Activated CD4-positive, alpha-beta memory T cell treated with anti-CD3 and anti-CD28 coated beads for 36 hours (primary cell): ENCODE measurements at places on chromosomes 11 and 22. TPM values are rescaled to one million over a fixed set of nuclear protein-coding genes. Genes with fewer than 3 reads are reported as not detected.
A peak's percentile ranks its signal among the peaks of the same experiment; 100 is the strongest.

Gene NOX4
- total RNA-seq: not detected

Gene IFITM5
- total RNA-seq: not detected

Gene MFNG
- 101 TPM for total RNA-seq

Gene CSNK2A3
- 2.2 TPM for total RNA-seq

Gene NPTXR
- 2.5 TPM for total RNA-seq

DNA sequence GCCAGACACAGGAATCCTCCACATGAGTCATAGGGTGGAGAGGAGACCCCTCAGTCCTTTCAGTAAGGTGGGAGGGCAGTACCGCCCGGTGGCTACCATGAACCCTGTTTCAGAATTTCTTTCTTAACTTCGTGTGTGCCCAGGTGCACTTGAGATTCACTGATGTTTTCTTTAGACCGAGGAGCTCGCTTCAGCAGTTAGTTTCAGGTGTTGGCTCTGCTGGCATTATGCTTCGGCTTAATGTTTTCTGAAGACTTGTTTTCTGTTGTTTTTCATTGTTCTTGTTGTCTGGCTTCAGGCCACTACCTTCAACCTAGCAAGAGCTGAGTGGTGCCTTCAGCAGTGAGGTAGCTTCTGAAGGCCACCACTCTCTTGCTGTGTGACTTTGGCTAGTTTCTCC lies 71.5 kb downstream of the BMAL1 start:
- H3K4me3 ChIP-seq: no peak overlapping the region
- no peak overlapping the region for H3K27ac ChIP-seq
- peaks cover 11% of the 10 kb centered on the region for H3K36me3 ChIP-seq
- no peak for DNase-seq

DNA sequence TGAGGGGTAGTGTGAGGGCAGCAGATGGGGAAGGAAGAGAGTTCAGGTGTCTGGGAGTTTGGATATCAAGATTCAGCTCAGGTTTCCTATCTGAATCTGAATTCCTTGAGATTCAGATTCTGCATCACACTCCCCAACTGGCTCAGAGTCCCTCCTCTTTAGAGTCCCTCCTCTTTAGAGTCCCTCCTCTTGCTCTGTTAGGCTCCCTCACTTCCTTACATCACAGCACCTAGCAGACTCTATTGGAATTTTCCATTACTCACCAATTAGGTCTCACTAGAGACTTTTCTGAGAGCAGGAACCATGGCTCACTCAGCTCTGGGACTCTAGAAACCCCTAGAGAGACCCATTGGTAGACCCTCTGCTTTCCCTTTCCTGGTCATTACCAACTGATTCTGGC lies 303.4 kb upstream of the SYN3 start:
- no peaks in the 10 kb centered on the region for H3K36me3 ChIP-seq
- no peak for DNase-seq
- H3K4me1 ChIP-seq: no peaks in the 10 kb centered on the region
- no peak overlapping the region for H3K4me3 ChIP-seq
- no peak overlapping the region for H3K27ac ChIP-seq
- no peaks in the 10 kb centered on the region for H3K27me3 ChIP-seq

- H3K27ac ChIP-seq: no peak overlapping the region
- no peak overlapping the region for H3K4me3 ChIP-seq
- peaks cover 3% of the 10 kb centered on the region for H3K4me1 ChIP-seq
- peaks cover 7% of the 10 kb centered on the region for H3K27me3 ChIP-seq
- no peak for DNase-seq
Observed at GRCh38 chr11:15028379-15028778, 45.0 kb upstream of the CALCB start.

- H3K27me3 ChIP-seq: peaks cover 5% of the 10 kb centered on the region
- no peak overlapping the region for H3K4me3 ChIP-seq
- DNase-seq: no peak
- no peaks in the 10 kb centered on the region for H3K4me1 ChIP-seq
Observed at GRCh38 chr22:32255726-32256125, 579 bp upstream of the SLC5A4 start.

DNA sequence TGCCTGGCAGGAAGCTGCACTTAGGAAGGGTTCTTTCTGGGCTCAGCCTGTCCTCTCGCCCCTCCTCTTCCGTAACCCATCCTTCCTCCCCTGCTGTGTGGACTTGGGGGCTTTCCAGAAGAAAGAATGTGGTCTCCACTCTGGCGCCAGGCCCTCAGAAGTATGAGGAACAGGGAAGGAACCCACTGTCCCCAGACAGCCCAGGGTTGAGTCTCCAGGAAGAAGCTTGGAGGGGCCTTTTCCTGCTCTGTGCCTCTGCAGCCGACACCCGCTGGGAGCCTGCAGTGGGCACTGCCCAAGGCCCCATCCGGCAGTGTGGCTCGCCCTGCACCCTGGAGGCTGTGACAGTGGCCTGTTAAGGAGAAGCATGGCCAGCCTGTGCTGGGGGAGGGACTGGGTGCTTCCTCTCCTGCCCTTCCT lies 112.6 kb downstream of the ST3GAL4 start:
- H3K4me3 ChIP-seq: no peak overlapping the region
- no peaks in the 10 kb centered on the region for H3K36me3 ChIP-seq
- H3K4me1 ChIP-seq: peaks cover 16% of the 10 kb centered on the region
- H3K27me3 ChIP-seq: peaks cover 4% of the 10 kb centered on the region

DNA sequence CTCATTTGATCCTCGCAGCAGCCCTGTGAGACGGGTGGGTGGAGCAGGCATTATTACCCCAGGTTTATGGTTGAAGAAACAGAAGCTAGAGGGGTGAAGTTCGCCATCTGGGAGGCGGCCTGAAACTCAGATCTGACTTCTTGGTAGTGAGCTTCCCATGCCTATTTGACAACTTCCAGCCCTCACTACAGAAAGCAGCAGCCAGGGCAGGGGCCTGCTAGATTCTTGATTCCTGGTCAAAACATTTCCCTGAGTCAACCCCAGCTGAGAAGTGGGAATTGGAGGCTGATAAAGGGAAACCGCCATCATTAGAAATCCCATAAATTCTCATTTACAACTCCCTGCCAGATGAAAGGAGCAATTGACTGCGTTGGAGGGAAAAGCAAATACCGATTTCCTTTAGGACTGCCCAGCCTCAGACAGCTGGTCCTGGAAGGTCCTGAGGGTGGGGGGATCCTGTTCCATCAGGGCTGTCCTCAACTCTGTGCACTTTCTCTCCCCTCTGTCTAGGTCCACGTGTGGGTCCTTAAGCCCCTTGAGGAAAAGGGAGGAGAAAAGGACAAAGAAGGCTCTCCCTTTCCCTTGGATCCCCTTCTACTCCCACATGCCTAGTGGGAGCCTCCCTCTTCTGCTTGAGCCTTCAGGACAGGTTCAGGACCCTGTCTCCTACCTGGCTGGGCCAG lies 10.2 kb upstream of the NECTIN1 start:
- H3K27me3 ChIP-seq: peaks cover 37% of the 10 kb centered on the region
- no peak overlapping the region for H3K27ac ChIP-seq
- H3K4me1 ChIP-seq: peaks cover 9% of the 10 kb centered on the region

GRCh38 chr11:18016789-18017188 lies 3.9 kb upstream of the SERGEF start:
- H3K4me3 ChIP-seq: no peak overlapping the region
- H3K27me3 ChIP-seq: no peaks in the 10 kb centered on the region
- H3K27ac ChIP-seq: no peak overlapping the region
- no peaks in the 10 kb centered on the region for H3K36me3 ChIP-seq

GRCh38 chr11:91800208-91800914 lies 424.3 kb upstream of the FAT3 start:
- H3K4me1 ChIP-seq: no peaks in the 10 kb centered on the region
- H3K4me3 ChIP-seq: no peak overlapping the region

DNA sequence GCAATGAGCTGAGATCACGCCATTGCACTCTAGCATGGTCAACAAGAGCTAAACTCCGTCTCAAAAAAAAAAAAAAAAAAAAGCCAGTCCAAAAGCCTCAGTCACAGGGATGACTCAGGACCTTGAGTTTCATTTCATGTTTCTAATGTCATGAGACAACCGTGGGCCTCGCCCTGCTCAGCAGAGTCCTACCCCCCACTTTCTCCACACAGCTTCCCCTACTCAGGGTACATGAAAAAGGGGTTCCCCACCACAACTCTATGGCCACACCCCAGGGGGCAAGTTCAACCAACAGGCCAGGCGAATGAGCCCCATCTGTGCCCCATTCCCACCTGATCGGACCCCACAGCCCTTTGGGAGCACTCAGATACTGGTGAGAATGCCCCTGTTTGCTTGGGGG lies 24.3 kb upstream of the ADA2 start:
- peaks cover 8% of the 10 kb centered on the region for H3K4me1 ChIP-seq
- H3K36me3 ChIP-seq: no peaks in the 10 kb centered on the region
- H3K27ac ChIP-seq: peak overlapping the region; percentile 74
- H3K27me3 ChIP-seq: no peaks in the 10 kb centered on the region
- peak; percentile 53 for DNase-seq
- no peak overlapping the region for H3K4me3 ChIP-seq

- DNase-seq: peak; percentile 24
- H3K27me3 ChIP-seq: no peaks in the 10 kb centered on the region
- H3K4me1 ChIP-seq: peaks cover 33% of the 10 kb centered on the region
- peak overlapping the region; percentile 97 for H3K4me3 ChIP-seq
Observed at GRCh38 chr11:9575260-9576240, 2.1 kb downstream of the WEE1 start.

DNA sequence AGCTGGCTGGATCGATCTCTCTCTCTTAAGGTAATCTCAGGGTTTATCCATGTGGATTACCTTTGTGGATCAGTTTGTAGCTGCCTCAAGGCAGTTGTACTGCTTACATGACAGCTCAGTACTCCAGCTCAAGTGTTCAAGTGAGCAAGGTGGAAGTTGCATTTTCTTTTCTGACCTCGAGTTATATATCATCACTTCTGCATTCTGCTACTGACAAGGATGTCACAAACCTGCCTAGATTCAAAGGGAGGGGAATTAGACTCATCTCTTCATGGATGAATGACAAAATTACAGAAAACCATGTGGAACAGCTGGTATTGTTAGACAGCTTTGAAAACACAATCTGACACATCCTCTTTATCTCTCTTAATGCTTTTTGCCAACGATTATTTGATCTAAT lies 6.1 kb upstream of the TCN2 start:
- no peak for DNase-seq
- H3K27me3 ChIP-seq: no peaks in the 10 kb centered on the region
- H3K27ac ChIP-seq: no peak overlapping the region
- peaks cover 5% of the 10 kb centered on the region for H3K4me1 ChIP-seq
- H3K36me3 ChIP-seq: no peaks in the 10 kb centered on the region

DNA sequence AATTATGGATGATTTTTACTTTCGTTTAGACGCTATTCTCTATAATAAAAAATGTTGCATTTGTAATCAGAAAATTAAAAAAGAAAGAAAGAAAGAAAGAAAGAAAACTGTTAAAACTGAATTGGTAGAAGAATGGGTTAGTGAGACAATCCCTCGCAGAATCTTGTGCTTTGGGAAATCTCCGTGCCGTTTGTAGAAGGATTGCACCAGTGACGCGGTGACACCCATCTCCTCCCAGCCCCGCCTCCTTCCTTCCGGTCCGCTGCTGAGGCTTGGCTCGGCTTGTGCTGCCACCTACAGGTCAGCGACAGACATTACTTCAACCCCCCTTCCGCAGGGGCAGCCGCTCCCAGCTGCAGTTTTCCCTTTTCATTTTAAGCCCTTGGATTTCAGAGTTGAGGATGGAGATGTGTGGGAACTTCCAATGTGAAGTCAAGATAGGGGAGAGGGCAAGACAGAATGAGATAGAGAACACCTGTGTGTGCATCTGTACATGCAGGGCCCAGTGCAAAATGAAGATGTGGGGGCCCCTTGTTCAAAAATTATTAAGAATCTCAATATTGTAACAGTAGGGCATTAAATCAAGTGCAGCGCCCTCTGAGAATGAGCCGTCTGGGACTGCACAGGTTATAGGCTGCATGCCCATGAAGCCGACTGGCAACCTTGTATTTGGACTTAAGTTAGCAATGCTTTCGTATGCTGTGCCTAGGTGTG lies 41.1 kb downstream of the TST start:
- H3K4me1 ChIP-seq: peaks cover 5% of the 10 kb centered on the region
- no peaks in the 10 kb centered on the region for H3K36me3 ChIP-seq
- peak overlapping the region; percentile 2 for H3K27ac ChIP-seq
- peak overlapping the region; percentile 78 for H3K4me3 ChIP-seq
